Activated CD4-positive, alpha-beta memory T cell treated with anti-CD3 and anti-CD28 coated beads, Interleukin-2, amount 10 ng/mL, durations not matched to agents 7 days and 5 days (primary cell): ENCODE measurements at places on chromosomes 6 and 20. TPM values are rescaled to one million over a fixed set of nuclear protein-coding genes. Genes with fewer than 3 reads are reported as not detected.

Gene TTPAL
- 16.6 TPM for total RNA-seq

Gene MROH8
- total RNA-seq: 2.2 TPM

Gene SLC22A23
- 0.83 TPM for total RNA-seq

GRCh38 chr20:49318430-49319207, 40.8 kb upstream of the ZNFX1 start:
- DNase-seq: peak; percentile 41

- no peak for DNase-seq
These were observed 18.2 kb downstream of the FERMT1 start for GRCh38 chr20:6104493-6105188.

DNA sequence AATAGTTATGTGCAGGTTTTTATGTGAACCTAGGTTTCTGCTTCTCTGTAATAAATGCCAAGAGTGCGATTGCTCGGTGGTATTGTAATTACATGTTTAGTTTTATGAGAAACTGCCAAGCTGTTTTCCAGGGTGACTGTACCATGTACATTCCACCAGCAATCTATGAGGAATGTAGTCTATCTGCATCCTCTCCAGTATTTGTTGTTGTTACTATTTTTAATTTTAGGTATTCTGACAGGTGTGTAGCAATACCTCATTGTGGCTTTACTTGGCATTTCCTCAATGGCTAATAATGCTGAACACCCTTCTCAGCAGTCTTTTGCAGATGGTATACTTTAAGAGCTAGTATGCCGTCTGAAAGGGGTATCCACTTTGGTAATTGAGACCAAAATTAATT, 142.1 kb downstream of the BMP2 start:
- DNase-seq: no peak

- DNase-seq: no peak
These were observed 55.1 kb downstream of the TMEM200A start for GRCh38 chr6:130420911-130421310.

GRCh38 chr6:87724983-87725811, 23.2 kb upstream of the AKIRIN2 start:
- no peak for DNase-seq

Gene SCAF8
- 39.7 TPM for total RNA-seq

Gene APCDD1L
- not detected for total RNA-seq

- DNase-seq: no peak
These were observed 56.7 kb upstream of the APCDD1L start for GRCh38 chr20:58571693-58572427.

DNA sequence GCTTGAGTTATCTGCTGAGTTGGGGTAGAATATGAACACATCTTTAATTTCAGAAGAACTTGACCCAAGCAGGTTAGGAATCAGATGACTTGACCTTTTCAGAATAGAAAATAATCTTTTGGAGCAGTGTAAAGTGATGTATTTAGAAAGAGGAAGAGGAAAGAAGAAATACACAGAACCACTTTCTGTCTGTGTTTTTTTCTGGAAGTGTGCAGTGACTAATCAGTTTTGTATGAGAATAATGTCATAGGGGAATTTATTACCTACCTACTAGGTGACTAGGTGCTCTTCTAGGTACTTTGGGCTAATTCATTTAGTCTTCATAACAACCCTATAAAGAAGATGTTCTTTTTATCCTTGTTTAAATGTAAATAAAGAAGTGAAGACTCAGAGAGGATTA, 3.0 kb downstream of the PPP1R14C start:
- DNase-seq: no peak

GRCh38 chr6:24847402-24847801, 48.7 kb upstream of the ARMH2 start:
- no peak for DNase-seq

GRCh38 chr6:109242029-109242428, 140.2 kb downstream of the CD164 start:
- no peak for DNase-seq
